Chondrocyte (in vitro differentiated cells): ENCODE measurements at places on chromosomes 4 and X. TPM values are rescaled to one million over a fixed set of nuclear protein-coding genes. Genes with fewer than 3 reads are reported as not detected.

The LRCH2 gene
- total RNA-seq: 10.5 to 11.6 TPM (median 11.1 TPM) in 3 replicates

The BMP3 gene
- total RNA-seq: not detected in 3 replicates

The MGST2 gene
- total RNA-seq: 21.4 to 36.0 TPM (median 23.7 TPM) in 3 replicates

The HSD17B13 gene
- total RNA-seq: not detected in 3 replicates

The MAGEE2 gene
- total RNA-seq: not detected in 3 replicates

The BEX5 gene
- 0.42 TPM in 1 of 3 replicates, not detected in the others for total RNA-seq

The NAP1L2 gene
- total RNA-seq: 0.56 to 0.87 TPM (median 0.70 TPM) in 3 replicates

The BMX gene
- total RNA-seq: not detected in 3 replicates

The IBSP gene
- 0.90 to 0.95 TPM in 2 of 3 replicates, not detected in the other for total RNA-seq

The CWH43 gene
- total RNA-seq: not detected in 3 replicates

The SHROOM4 gene
- total RNA-seq: 5.5 to 7.5 TPM (median 6.4 TPM) in 3 replicates

The IL13RA1 gene
- total RNA-seq: 64.4 to 70.4 TPM (median 68.2 TPM) in 3 replicates

The C4orf36 gene
- 0.60 TPM in 1 of 3 replicates, not detected in the others for total RNA-seq

The AMBN gene
- total RNA-seq: not detected in 3 replicates

The GPRASP1 gene
- total RNA-seq: 2.1 to 3.6 TPM (median 2.2 TPM) in 3 replicates

The ESX1 gene
- total RNA-seq: not detected in 3 replicates

The MAP7D3 gene
- total RNA-seq: 48.2 to 52.7 TPM (median 50.8 TPM) in 3 replicates

The P2RY8 gene
- not detected in 3 replicates for total RNA-seq

The TMEM35A gene
- 0.62 to 0.92 TPM (median 0.85 TPM) in 3 replicates for total RNA-seq

The SLC25A53 gene
- total RNA-seq: 3.4 to 4.9 TPM (median 4.4 TPM) in 3 replicates

The FGF16 gene
- not detected in 3 replicates for total RNA-seq

The DCAF8L1 gene
- total RNA-seq: not detected in 3 replicates

The NAP1L3 gene
- 33.2 to 52.2 TPM (median 35.4 TPM) in 3 replicates for total RNA-seq

The SORBS2 gene
- total RNA-seq: 41.8 to 105 TPM (median 104 TPM) in 3 replicates

The GAGE13 gene
- total RNA-seq: not detected in 3 replicates

The PRR32 gene
- not detected in 3 replicates for total RNA-seq

The F11 gene
- not detected in 3 replicates for total RNA-seq

The SLC10A4 gene
- total RNA-seq: 0.18 TPM in 1 of 3 replicates, not detected in the others
